ENCODE measurements at places on chromosomes 11 and 22.

GRCh38 chr11:128686745-128687177 lies 7.1 kb upstream of the FLI1 start:
- DNase-seq: peak; percentile 69

GRCh38 chr11:28628412-28628811 lies 520.2 kb downstream of the METTL15 start:
- no peak for DNase-seq

- DNase-seq: no peak
These were observed 184.2 kb downstream of the FAM76B start for GRCh38 chr11:95605271-95605940.

DNA sequence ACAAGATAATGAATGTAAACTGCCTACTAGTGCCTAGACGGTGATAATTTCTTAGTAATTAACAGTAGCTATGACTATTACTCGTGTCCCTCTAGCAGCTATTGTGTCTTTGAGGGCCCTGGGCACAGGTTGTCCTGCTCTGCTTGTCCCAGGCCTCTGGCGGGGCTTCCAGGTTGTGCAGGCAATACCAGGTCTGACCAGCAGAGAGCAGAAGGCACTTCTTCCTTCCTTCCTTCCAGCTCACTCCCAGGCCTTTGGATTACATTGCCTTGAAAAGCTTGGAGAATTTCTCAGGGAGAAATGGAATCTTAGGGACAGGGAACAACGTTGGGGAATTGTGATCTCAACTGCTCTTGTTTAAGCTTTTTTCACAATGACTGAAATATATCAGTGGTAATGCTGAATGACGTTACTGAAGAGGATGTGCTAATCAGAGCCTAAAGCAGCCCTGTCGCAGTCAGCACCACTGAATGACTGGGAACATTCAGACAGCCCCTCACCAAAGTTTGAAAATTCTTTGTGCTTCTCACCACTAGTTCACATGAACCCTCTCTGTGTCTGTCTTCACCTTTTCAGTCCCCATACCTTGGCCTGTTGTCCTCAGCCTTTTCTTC lies 8.4 kb upstream of the CCKBR start:
- peak; percentile 78 for DNase-seq

DNA sequence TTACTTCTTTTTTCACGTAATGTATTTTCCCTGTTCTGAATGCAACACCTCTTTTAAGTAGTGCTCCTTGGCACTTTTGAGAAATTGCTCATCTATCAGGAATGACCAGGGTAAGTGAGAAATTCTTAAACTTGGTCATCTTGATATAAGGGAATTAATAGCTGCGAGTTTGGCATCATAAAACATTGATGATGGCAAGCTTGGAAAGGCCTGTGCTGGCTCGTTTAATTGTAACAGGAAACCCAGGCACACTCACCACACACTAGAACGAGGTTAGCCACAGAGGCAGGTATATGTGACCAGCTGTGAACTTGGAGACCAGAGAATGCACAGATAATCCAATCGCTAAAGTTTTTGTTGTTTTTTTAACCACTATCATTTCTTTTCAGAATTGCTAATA lies 24.3 kb downstream of the FAM118A start:
- DNase-seq: no peak

DNA sequence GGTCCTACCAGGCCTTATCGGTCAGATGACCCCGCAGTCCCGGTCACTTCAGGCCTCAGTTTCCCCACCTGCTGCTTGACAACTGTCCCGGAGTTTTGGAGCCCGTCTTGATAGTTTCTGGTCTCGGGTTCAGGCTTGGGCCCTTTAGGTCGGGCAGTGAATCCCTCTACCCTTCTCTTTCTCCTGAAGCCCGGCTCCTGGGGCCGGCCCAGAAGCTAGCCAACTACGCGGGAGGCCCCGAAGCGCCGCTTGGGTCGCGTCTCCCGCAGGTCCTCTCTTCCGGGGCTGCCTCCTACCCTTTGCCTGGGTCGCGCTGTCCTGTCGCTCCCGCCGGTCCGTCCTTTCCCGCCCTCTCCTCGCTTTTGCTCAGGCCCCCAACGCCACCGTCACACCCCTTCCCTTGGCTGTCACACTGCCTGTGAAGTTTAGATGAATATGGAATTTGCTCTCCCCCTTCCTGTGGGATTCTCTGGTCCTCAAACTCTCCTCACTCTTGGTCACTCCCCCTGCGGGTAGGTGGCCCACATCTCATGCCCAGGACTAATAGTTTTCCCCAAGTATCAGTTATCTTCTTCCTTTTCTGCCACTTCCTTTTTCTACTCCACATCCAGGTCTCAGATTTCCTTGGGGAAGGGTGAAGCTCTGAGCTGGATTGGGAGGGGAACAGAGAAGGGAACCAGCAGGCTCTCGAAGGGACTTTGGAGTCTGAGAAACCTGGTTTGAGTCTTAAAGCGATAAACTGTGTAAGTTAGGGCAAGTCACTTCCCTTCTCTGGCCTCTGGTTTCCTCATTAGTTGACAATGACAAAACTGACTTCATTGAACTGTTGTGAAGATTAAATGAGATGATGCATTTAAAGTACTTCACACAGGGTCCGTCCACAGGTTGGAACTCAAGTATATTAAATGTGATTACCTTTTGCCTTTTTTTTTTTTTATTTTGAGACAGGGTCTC lies 790 bp downstream of the RAB1B start:
- DNase-seq: no peak

DNA sequence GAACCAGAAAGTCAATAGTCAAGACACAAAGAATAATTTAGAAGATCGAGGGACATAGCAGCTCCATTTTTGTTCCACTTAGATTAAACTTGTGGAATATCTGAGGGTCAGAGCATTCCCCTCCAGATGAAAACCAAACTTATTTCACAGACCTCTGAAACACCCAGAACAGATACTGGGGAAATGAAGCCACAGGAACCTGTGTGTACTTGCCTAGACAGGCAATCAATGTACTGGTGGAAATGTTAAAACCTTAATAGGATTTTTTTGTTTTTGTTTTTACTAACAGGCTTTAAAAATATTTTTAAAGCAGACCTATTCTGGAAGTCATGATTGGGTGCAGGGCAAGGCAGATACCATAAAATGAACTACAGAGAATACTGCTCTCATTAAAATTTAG lies 4.1 kb upstream of the FAR1 start:
- no peak for DNase-seq
